ENCODE measurements at places on chromosomes 5 and 9.

DNA sequence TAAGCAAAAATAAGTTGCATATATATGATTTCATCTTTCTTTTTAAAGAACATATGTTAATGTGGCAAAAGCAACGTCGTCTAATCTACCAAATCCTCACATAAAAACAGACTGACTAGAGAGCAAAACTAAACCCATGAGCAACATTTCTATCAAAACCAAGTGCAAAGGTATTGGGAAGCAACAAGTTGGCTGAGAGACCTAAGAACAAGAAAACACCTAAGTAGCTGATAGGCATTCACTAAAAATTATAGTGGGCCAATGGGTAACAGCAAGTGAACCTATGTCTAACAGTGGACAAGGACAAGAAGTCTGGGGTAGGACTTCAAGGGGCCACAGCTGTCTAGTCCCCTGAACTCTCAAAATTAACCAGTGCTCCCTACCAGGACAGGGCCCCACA is 130.1 kb downstream of the SIL1 start:
- no peak for DNase-seq

- no peak for DNase-seq
Measured at GRCh38 chr5:135160036-135160675, 126.1 kb upstream of the PITX1 start.

DNA sequence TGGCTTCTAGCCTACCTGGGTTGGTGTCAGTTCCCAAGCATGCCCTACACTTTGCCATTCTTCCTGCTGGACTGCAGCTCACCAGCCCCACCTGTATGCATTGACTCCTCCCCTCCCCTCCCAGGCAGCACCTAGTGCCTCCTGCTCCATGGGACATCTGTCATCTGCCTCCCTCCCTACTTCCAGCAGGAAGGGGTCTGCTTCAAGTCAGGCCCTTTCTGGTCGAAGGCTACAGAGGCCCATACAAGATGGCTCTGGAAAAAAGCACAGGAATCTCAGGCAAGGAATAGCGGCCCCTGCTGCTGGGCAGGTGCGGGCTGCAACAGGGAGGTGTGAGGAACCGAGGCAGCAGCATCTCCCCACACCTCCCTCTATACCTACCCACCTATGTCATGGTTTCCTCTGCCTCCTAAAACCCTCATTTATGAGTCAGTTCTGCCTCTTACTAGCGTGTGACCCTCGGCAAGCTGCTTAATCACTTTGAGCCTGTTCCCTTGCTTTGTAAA is 19.7 kb downstream of the WWC1 start:
- no peak for DNase-seq

DNA sequence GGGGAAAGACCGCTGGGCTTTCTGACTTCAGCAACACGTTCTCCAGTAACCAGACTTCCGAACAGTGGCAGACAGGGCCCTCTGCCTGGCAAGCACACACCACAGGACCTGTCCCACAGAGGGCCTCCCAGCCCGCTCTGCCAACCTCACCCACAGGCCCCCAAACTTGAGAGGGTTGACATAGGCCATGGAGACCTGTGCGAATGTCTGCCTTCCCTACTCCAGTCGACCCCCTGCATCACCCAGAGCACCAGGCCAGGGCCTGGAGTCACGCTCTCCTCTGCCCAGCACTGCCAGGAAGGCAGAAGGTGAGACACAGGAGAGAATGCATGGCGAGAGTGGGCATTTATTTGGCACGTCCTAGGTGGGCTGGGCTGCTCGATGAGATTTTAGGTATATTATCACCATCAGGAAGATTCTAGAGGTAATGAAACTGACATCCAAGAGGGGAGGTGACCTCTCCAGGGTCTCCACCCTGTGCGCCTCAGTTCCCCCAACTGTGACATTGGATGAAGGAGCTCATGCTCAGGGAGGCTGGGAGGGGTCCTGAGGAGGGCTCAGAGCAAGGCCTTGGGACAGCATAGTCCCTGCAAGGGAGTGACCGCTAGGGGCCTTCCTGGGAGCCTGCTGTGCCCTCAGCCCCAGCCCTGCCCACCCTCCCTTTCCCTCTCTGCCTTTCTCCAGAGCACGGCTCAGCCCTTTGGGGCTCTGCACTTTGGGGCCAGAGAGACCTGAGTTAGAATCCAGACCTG is 54.9 kb downstream of the DUSP1 start:
- DNase-seq: no peak

DNA sequence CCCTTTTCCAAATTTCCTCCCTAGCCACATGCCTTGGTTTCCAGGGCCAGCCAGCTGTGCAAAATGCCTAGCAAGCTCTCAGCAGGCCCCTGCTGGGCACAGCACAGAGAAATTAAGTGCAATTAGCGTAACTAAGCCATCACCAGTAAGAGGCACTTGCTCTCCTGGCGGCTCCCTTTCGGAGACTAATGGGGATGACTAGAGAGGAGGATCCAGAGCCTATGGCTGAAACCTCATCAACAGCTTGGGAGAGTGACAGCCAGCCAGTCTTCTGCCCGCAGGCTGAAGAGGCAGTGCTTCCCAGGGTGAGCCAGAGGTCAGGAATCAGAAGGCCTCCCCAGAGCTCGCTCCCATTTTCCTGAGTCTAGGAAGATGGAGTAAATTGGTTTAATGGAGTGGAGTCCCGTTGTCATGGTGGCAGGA is 108.4 kb downstream of the KCNIP1 start:
- no peak for DNase-seq

GRCh38 chr5:179886190-179886911 is 21.3 kb downstream of the TBC1D9B start:
- no peak for DNase-seq

GRCh38 chr5:98464737-98465330 is 308.6 kb upstream of the RGMB start:
- DNase-seq: no peak

- DNase-seq: no peak
Measured at GRCh38 chr5:91091471-91092234, 291.5 kb downstream of the ARRDC3 start.

DNA sequence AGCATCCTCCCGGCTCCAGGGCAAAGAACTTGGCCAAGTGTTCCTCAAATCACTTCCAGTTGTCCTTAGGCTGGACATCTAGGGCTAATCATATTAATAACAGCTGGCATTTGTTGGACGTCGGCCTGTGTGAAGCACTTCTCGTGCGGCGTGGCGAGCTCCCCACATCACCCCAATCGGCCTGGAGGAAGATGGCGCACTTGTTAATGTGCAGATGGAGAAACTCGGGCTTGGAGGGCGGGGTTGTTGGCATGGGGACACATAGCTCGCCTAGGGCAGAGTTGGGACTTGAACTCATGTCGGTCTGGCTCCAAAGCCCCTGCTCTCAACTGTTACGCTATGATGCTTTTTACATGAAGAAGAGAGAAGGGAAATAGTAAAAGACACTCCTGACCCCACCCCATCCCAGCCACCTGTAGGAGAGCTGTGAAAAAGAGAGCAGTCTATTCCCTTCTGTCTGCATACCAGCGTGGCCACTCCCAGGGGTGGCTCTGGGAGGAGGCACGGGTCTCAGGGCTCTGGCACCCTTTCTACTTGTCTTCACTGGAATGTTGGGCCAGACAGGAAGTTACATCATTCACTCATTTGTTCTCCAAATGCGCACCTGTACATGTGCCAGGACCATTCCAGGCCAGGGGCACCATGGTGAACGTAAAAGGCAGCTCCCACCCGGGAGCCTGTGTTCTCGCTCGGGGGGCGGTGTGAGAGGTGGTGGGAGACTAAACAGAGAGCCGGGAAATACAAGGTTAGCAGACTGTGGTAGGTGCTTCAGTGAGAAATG is 12.8 kb upstream of the NUP214 start:
- DNase-seq: no peak

- no peak for DNase-seq
Measured at GRCh38 chr5:138141734-138142133, 2.5 kb upstream of the NME5 start.

DNA sequence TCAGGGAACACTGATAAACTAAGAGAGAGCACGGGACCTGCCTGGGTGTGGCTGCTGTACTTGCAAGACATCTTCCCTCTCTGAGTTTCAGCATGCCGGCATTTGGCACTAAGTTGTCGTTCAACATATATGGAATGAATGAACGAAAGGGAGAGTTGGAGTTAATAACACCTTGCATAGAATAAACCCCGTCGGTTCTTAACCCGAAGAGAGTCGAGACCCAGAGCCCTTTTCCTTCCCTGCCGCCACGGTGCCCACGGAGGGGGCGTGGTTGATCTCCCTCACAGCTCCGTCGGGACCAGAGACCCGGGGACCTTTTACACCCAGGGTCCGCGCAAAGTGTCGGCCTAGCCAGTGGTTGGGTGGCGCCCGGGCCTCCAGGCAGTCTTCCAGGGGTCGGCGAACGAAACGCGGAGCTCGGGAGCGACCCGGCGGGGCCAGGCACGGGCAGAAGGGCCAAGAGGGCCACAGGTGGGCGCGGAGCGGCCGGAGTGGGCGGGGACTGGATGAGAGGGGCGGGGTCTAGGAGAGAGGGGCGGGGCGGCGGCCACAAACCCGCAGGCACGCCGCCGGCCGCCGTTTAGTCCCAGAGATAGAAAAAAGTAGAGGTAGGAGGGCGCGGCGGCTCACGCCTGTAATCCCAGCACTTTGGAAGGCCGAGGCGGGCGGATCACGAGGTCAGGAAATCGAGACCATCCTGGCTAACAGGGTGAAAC is 735 bp upstream of the RPL26L1 start:
- peak; percentile 42 for DNase-seq

DNA sequence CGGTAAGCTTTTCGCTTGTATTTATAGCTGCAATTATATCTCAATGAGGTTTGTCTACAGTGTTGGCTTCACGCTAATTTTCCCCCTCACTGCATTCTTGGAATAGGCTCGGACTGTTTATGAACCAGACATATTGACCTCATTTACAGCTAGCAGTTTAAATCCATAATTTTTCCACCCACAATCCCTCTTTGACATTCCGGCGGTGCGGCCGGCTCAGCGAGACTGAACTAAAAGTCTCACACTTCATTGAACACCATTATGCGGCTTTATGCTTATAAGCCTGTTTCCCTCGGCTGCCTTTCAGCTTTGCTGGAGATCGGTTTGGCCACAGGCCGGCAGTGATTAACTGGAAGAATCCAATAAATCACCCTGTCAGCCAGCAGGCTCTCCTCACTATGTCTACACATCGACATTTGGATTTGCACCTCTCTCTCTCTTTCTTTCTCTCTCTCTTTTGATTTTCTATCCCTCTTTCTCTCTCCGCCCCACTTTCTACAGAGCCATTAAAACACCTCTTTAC is 315.0 kb upstream of the TLE4 start:
- no peak for DNase-seq

DNA sequence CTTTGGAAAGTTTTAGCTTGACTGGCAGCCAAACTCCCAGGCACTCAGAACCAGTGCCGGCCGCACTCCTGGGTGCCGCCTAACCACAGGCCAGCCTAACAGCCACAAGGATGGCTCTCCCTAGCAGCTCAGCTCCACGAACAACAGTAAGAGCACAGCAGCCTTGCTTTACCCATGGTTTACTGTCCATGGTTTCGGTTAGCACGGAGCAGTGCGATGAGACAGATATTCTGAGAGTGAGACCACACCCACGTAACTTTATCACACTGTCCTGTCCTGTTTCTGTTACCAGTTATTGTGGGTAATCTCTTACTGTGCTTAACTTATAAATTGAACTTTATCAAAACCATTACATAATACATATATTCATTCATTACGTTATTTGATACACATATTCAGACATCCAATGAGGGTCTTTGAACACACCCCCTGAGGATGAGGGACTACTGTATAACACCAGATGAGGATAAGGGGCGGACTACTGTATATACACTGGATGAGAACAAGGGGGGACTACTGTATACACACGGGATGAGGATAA is 12.4 kb downstream of the CLPTM1L start:
- no peak for DNase-seq

DNA sequence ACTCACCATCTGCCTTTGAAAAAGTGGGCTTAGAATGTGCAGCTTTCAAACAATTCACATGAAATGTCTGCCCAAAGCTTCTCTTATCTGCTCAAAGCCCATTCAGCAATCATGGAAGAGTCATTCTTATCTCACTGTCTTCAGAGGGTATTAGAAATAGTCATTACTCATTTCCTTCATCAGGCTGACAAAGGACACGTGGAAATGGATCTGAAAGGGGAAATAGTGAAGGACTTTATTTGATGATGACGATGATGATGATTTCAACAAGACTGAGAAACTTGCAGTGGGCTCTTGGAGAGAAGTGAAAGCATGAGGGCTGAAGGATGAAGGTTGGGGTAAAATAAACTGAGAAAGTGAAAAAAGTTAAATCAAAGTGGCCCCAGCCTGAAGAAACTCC is 194.3 kb downstream of the SMARCA2 start:
- DNase-seq: no peak

DNA sequence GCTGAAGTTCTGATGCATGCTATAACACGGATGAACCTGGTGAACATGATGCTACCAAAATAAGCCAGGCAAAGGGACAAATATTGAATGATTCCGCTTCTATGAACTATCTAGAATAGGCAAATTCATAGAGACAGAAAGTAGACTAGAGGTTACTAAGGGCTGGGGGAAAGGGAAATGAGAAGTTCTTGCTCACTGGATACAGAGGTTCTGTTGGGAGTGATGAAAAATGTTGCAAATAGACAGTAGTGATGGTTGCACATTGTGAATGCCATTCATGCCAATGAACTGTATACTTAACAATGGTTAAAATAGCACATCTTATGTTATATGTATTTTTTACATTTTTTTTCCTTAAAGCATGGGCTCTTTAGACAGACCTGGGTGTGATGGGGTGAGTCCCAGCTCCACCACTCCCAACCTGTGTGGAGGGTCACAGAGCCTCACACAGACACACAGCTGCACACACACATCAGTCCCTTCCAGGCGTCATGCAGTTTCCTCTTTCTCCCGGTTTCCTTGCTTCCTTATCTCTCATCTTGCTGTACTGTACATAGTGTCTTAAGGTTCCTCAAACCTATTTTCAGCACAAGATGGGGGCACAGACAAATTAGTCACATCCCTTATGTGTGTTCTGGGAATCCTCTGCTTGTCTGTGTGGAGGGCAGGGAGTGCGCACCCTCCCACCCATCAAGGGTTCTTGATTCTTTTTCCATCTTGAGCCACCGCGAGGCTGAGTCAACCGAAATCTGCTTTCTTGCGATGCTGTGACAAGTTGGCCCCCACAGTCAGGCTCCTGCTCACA is 192.9 kb downstream of the CRB2 start:
- no peak for DNase-seq

DNA sequence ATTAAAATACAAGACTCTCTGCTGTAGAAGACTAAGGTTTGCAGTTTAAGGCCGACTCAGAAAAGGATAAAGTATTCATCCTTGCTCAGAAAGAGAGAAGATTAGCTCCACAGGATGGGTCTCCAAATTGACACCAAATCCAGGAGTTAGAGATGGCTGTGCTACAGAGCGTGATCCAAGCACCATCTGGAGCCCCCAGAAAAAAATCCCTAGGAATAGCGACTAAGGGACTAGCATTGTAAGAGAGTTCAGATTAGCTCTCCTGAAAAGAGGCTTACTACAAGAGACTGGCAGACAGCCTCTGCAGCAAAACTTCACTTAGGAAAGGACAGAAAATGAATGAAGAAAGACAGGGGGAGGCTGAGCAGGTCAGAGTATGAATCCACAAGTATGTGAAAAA is 3.7 kb downstream of the SIL1 start:
- DNase-seq: no peak

Data from effector memory CD8-positive, alpha-beta T cell (primary cell).